ENCODE measurements at places on chromosomes 12 and 14.

GRCh38 chr12:49028666-49029275 lies 10.2 kb upstream of the PRKAG1 start:
- DNase-seq = no peak

- DNase-seq = no peak
These were observed 204.9 kb downstream of the ZFP36L1 start for GRCh38 chr14:68587931-68588330.

DNA sequence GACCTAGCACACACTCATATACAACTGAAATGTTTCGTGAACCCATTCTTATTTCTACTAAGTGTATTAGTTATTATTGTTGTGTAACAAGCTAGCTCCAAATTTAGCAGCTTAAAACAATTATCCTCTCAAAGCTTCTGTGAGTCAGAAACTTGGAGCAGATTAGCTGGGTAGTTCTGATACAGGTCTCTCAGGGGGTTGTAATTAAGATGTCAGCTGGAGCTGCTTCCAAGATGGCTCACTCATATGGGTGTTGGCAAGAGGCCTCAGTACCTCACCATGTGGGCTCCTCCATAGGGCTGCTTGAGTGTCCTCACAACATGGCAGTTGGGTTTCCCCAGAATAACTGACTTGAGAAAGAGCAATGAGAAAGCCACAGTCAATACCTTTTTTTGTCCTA lies 9.8 kb downstream of the GPR135 start:
- no peak for DNase-seq

DNA sequence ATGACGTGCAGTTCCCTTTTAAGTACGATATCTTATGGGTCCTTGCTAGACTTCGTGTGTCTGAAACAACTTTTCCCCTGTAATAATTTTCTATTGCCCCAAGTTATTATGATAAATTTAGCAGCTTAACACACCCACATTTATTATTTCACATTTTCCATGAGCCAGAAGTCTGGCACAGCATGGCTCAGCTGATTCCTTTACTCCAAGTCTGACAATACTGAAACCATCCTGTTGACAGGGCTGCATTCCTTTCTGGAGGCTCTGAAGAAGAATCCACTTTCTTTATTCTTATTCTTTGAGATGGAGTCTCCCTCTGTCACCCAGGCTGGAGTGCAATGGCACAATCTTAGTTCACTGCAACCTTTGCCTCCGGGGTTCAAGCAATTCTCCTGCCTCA lies 80.9 kb downstream of the DENND5B start:
- no peak for DNase-seq

DNA sequence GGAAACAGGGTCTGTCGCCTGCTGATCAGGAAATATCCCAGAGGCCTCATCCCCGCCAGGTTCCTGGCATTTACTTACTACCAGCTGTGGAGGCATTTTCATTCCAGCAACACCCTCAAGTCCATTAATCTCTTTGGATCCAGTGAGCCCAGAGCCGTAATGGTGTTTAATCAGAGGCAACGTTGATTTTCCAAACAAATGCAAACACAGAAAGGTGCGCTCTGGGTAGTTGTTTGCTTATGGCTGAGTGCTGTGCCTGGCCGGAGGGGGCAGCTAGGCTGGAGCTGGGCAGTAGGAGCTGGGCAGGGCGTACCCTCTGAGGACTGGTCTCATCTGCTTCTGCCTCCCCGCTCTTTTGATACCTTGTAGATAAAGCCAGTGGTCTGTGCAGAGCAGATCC lies 110.6 kb downstream of the ADCK1 start:
- no peak for DNase-seq

GRCh38 chr14:103746701-103747100 lies 31.1 kb downstream of the ZFYVE21 start:
- DNase-seq = no peak

DNA sequence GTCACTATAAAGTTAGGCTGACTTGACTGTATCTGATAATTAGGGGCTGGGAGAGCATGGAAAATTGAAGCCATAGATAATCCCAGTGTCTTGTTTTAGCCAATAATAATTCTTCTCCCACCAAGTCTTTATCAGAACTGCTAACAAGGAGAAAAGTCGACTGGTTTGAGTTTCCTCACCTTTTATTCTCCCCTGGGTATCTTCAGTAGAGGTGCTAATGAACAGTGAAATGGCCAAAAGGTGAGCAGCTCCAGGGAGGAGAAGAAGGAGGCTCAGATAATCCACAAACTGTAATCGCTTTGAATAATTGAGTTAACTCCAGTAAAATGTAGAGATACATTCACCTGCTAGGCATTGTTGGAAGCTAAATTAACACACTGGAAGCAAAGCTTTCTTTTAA lies 72.6 kb downstream of the ETV6 start:
- DNase-seq = no peak

- DNase-seq = peak; percentile 27
These were observed 164.6 kb downstream of the TMEM117 start for GRCh38 chr12:44000309-44000952.

GRCh38 chr14:50027816-50028215 lies 88.6 kb downstream of the VCPKMT start:
- DNase-seq = no peak

- DNase-seq = peak; percentile 98
These were observed 139.1 kb downstream of the ERC1 start for GRCh38 chr12:1130164-1130563.

DNA sequence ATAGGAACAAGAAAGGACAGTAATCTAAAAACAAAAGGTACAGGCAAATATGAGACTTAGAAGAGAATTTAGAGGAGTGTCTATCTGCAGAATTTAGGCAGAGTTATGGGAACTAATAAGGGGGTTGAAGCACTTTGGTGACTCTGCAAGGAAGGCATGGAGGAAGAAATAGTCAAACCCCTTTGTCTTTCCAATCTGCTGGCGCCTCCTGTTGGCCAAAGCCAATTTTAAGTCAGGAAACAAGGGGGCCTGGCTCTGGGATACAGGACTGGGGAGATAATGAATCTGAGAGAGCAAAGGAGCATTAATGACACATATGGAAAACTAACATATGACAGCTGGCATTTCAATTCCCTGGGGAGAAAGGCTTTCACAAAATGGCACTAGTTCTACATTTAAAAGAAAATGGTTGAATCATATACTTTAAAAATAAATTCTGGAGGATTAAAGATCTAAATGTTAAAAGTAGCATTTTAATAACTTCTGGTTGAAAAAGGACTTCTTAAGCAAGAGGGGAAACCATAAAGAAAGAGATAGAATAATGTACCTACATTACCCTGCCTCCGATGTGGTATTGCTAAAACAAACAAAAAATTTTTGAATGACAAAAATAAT lies 48.5 kb upstream of the CSRP2 start:
- DNase-seq = no peak

GRCh38 chr12:92540782-92541423 lies 161.9 kb upstream of the PLEKHG7 start:
- no peak for DNase-seq

- no peak for DNase-seq
These were observed 32.9 kb upstream of the IGF1 start for GRCh38 chr12:102513272-102513671.

DNA sequence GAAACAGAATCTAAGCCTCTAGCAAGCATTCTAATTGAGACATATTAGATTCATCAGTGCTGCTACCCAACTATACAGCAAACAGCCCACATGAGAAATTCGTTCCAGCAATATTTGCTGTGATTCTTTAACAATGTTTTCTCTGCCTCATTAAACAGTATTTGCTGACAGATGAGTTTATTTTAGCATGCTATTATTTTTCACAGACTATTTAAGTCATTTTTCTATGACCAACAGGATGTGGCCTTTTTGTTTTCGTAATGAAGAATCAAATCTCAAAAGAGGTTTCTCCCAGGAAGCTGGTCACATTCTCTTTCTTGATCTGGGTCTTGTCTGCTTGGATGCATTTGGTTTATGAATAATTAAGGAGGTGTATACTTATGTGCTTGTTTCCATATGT lies 23.2 kb upstream of the SERPINA12 start:
- no peak for DNase-seq

GRCh38 chr12:118371321-118372282 lies 1.1 kb downstream of the TAOK3 start:
- peak; percentile 23 for DNase-seq

DNA sequence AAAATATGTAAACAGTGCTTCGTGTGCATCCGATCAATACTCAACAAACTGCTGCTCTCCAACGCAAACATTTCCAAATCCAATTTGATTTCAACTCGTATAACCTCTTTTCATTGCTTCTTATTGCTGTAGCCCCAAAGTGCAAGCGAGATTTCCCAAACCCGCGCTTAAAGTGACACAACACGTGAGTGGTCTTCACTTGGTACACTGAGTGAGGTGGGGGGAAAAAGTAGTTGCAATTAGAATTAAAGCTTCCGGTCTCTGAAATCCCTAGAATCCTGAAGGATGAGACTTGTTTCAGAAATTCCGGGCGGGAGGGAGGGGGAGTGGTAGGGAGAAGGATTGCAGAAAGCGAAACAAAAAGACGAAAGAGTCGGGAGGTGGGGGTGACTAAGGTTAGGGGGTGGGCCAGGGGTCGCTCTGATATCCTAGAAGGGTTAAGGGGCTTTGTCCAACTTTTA lies 387.5 kb downstream of the BCAT1 start:
- no peak for DNase-seq

DNA sequence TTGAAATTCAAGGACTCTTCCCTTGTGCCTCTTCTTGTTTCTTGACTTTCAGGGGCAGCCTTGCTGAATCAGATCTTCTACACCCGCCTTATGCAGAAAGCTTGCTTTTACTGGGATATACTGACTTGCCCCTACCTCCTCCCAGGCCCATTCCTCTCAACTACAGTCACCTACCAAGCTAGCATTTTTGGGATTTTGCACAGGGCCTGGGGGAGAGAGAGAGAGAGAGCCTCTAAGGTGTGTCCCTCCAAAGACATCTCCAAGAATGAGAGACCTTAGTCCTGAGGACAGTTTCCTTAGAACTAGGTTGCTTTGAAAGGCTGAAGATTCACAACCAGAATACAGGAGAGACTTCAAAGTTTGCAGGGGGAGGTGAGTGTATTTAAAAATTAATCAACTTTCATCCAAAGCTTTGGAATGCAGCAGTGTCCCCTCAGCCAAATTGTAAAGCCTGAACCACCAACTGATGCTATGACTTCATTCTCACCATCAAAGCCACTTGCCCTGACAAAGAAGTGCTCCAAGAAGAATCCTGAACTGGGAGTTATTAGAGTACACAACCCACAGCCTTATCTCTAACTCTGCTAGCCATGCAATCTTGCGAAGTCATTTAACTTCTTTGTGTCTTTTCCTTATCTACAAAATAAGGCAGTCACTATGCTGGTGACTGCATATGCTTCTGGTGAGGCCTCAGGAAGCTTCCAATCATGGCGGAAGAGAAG lies 96.1 kb upstream of the EGLN3 start:
- DNase-seq = no peak

- no peak for DNase-seq
These were observed 63.3 kb upstream of the TBX3 start for GRCh38 chr12:114747012-114747858.

DNA sequence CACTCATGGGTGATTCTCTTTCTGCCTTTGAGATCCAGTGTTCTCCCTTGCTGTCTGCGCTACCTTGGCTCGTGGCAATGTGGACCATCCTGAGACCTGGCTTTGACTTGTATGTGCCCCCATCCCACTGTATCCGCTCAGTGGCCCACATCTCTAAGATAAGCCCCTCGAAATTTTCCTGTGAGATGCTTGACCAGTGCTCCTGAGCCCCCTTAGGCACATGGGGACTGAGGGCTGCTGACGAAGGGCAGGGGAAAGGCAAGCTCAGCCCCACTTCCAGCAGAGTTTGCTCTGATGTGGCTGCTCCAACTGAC lies 1.5 kb upstream of the NINJ2 start:
- DNase-seq = no peak

DNA sequence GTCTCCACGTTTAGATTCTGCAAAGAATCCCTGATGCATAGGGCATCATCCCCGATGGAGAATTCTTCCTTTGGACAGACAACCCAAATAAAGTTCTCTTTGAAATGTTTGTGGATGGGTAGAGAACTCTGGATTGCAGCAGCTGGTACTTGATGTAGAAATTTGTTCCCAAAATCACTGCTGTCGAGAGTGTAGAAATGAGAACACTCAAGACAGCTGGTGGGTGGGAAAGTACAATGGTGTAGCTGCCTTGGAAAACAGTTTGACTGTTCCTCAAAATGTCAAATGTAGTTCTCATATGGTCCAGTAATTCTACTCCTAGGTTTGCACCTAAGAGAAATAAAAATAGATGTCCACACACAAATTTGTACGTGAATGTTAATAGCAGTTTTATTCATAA lies 671.5 kb upstream of the TMEM132C start:
- DNase-seq = no peak

DNA sequence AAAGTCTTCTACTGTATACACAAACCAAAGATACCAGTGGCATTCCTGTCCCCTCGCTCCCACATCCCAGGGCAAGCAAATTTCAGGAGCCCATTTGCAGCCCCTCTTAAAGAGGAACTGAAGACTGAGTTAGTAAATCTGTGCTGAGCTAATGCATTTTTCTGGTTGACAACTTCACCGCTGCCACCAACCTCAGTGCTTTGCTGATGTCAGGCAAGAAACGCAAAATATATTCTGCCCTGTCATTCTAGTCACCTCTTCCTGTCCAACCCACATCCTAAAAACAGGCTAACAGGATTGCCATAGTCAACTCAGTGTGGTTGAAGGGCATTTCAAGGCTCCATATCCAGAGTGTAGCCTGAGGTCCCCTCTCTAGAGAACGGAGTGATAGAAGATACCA lies 59.4 kb upstream of the FICD start:
- no peak for DNase-seq

Measured in PC-9 (cell line).